Endothelial cell (in vitro differentiated cells): ENCODE measurements at places on chromosomes 4 and X. TPM values are rescaled to one million over a fixed set of nuclear protein-coding genes. Genes with fewer than 3 reads are reported as not detected.

PPP1R2C gene
- not detected for total RNA-seq

RBMXL3 gene
- total RNA-seq = not detected

FSTL5 gene
- total RNA-seq = 0.08 TPM

TAF7L gene
- total RNA-seq = 0.31 TPM

BEX5 gene
- 45.4 TPM for total RNA-seq

HSPA4L gene
- 1.6 TPM for total RNA-seq

CLTRN gene
- 0.95 TPM for total RNA-seq

CETN2 gene
- 32.6 TPM for total RNA-seq

F8A3 gene
- 0.31 TPM for total RNA-seq

AMTN gene
- total RNA-seq = not detected

BEX4 gene
- total RNA-seq = 85.0 TPM

TIMM17B gene
- total RNA-seq = 70.6 TPM

OCRL gene
- 24.2 TPM for total RNA-seq

CLDN22 gene
- total RNA-seq = not detected

HGFAC gene
- total RNA-seq = 2.4 TPM

DHX15 gene
- 154 TPM for total RNA-seq

SPANXN2 gene
- not detected for total RNA-seq

DCAF8L2 gene
- total RNA-seq = 0.62 TPM

GAGE12J gene
- not detected for total RNA-seq

ITM2A gene
- 97.7 TPM for total RNA-seq

GABRQ gene
- 0.41 TPM for total RNA-seq

CHRDL1 gene
- 0.28 TPM for total RNA-seq

PRR32 gene
- total RNA-seq = not detected

NR0B1 gene
- not detected for total RNA-seq

FAM9C gene
- total RNA-seq = not detected

PLA2G12A gene
- 31.1 TPM for total RNA-seq
